ENCODE measurements at places on chromosomes 1 and 21. TPM values are rescaled to one million over a fixed set of nuclear protein-coding genes. Genes with fewer than 3 reads are reported as not detected.

KCNJ9 gene
- total RNA-seq, result not detected

DNA sequence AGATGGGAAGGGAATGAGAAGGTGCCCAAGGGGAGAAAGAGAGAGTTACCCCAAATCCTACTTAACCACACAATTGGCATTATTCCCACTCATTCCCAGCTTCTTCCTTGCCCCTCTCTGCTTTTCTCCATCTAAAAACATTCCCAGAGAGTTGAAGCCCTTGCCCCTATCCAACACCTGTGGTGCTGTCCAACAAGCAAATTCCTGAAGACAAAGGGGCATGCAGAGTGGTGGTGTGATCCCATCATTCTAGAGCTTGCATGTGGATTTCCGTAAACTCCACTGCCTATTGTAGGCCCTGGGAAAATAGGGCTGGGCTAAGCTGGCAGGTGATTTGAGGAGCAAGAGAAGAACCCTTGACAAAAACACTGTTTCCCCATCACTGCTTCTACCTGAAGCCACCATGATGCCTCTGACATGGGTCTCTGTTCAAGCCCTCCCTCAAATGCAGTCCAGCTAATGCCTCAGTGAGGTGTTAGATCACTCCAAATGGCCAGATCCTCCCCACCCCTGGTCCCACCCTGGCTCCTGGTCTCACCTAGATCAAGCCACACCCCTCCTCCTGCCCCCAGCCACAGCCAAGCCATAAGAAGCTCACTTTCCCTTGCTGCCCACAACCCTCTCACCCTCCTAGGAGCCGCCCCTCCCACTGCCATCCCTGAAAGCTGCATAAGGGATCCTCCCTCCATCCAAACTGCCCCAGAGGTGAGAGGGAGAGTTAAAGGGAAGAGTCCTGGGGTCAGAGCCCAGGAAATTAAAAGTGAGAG, 29.5 kb downstream of the SYT2 start:
- H3K4me1 ChIP-seq, result no peaks in the 10 kb centered on the region
- no peak overlapping the region for H3K27ac ChIP-seq
- H3K36me3 ChIP-seq, result no peaks in the 10 kb centered on the region
- H3K27me3 ChIP-seq, result peaks cover 29% of the 10 kb centered on the region
- no peak for DNase-seq

GSTM5 gene
- 0.17 TPM for total RNA-seq

HES5 gene
- not detected for total RNA-seq

DNA sequence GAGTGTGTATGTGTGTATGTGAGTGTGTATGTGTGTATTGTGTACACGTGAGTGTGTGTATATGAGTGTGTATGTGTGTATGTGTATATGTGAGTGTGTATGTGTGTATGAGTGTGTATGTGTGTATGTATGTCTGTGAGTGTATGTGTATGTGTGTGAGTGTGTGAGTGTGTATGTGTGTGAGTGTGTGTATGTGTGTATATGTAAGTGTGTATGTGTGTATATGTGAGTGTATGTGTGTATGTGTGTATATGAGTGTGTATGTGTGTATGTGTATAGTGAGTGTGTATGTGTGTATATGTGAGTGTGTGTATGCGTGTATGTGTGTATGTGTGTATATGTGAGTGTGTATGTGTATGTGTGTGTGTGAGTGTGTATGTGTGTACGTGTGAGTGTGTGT, 49.2 kb downstream of the GREM2 start:
- H3K4me1 ChIP-seq, result no peaks in the 10 kb centered on the region
- H3K36me3 ChIP-seq, result no peaks in the 10 kb centered on the region
- H3K4me3 ChIP-seq, result no peak overlapping the region
- H3K27me3 ChIP-seq, result no peaks in the 10 kb centered on the region

GRCh38 chr1:228155596-228156514, 6.1 kb downstream of the GJC2 start:
- H3K27ac ChIP-seq, result no peak overlapping the region
- no peaks in the 10 kb centered on the region for H3K27me3 ChIP-seq
- no peak overlapping the region for H3K4me3 ChIP-seq
- DNase-seq, result no peak
- H3K36me3 ChIP-seq, result no peaks in the 10 kb centered on the region

- no peak for DNase-seq
- no peak overlapping the region for H3K27ac ChIP-seq
- H3K36me3 ChIP-seq, result no peaks in the 10 kb centered on the region
- H3K4me1 ChIP-seq, result no peaks in the 10 kb centered on the region
- no peak overlapping the region for H3K4me3 ChIP-seq
- peaks cover 36% of the 10 kb centered on the region for H3K27me3 ChIP-seq
Observed at GRCh38 chr1:62316135-62316534, 3.1 kb downstream of the KANK4 start.

- DNase-seq, result no peak
- no peaks in the 10 kb centered on the region for H3K27me3 ChIP-seq
- H3K36me3 ChIP-seq, result no peaks in the 10 kb centered on the region
- H3K27ac ChIP-seq, result no peak overlapping the region
- no peak overlapping the region for H3K4me3 ChIP-seq
Observed at GRCh38 chr1:215459136-215459535, 108.0 kb upstream of the KCTD3 start.

- no peaks in the 10 kb centered on the region for H3K36me3 ChIP-seq
- H3K4me1 ChIP-seq, result no peaks in the 10 kb centered on the region
- no peak overlapping the region for H3K27ac ChIP-seq
- no peak overlapping the region for H3K4me3 ChIP-seq
Observed at GRCh38 chr1:116185161-116185701, 74.0 kb downstream of the MAB21L3 start.

DNA sequence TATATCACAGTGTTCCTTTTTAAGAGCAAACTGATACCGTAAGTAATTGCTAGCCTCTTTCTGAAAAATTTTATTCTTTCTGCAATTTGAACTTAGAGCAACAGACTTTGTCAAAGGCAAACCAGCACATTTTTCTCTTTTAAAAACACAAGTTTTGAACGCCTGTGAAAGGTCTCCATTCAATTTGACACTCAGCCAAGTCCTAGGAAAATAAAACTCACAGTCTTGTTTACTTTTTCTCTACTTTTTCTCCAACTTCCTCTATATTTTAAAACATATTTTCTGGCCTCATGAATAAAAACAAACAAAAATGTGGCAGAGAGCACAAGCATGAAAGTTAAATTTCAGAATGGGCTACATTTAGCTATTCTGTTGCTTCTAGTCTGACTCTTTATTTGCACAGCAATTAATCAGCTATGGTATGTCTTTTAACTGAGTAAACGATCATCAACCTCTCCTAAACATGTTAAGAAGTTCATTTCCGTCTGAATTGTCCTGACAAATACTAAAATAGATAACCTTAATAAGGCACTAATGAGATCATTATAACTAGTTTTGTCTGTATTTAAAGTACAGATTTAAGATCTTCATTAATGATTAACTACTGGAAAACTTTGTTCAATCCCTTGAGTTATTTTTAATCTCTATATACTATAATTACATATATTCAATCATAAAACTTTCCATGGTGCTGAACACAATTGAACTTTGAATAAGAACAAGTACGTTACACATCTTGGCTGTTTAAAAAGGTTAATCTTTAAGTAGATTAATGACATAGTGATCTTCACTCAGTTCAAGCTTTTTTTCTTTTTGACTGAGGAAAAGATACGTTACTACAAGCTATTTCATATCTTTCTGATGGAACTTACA, 550.6 kb downstream of the PTBP2 start:
- H3K36me3 ChIP-seq, result peaks cover 8% of the 10 kb centered on the region
- H3K4me1 ChIP-seq, result no peaks in the 10 kb centered on the region
- no peak overlapping the region for H3K27ac ChIP-seq
- H3K27me3 ChIP-seq, result no peaks in the 10 kb centered on the region

C8A gene
- not detected for total RNA-seq

DNA sequence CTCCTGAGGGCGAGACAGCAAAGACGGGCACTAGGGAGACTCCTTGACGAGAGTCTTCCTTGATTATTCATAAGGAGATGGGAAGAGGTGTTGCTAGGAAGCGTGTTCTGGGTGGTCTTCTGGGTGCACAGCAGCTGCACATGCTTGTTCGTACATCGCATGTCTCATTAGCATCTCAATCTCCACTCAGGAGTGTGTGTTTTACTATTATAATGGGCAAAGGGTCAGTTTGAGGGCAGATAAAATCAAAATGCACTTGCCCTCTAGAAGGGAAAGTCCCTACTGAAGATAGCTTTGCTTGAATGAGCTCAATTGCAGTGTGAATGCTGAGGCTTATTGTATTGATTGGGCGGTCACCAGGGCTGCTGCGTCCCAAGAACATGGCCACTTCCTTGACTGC, 50.2 kb upstream of the SCCPDH start:
- no peak overlapping the region for H3K27ac ChIP-seq
- H3K4me1 ChIP-seq, result no peaks in the 10 kb centered on the region
- H3K36me3 ChIP-seq, result peaks cover 19% of the 10 kb centered on the region
- H3K27me3 ChIP-seq, result no peaks in the 10 kb centered on the region

- no peak overlapping the region for H3K4me3 ChIP-seq
- no peak for DNase-seq
- H3K27me3 ChIP-seq, result peaks cover 4% of the 10 kb centered on the region
- H3K36me3 ChIP-seq, result no peaks in the 10 kb centered on the region
- no peaks in the 10 kb centered on the region for H3K4me1 ChIP-seq
Observed at GRCh38 chr1:88118176-88118845, 565.8 kb upstream of the PKN2 start.

ERICH3 gene
- total RNA-seq, result not detected

RHEX gene
- not detected for total RNA-seq

DNA sequence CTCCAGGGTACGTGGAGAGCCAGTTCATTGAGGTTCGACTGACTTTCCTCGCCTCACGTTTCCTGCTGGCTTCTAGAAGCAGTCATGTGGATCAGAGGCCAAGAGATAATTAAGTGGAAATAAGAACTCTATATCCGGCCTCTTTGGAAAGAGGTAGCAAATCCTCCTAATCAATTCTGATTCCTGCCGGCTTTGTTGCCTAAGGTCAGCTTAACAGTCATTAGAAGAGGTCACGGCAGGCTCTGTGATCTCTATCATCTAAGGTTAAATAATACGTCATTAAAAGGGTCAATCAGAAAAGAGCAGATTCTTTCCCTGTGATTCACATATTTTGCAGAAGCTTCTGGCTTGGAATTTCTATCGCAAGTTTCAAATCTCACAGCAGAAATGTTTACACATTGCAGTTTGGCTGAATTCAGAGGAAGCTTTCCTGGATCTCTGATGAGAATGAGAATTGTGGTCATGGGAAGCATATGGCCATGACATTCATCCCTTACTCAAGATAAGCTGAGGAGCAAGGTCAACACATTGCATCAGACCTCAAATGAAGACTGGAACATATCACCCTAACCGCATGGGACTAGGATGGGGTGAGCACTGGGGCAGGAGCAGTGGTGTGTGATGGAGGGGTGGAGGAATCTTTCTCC, 189.4 kb downstream of the PBX1 start:
- no peaks in the 10 kb centered on the region for H3K36me3 ChIP-seq
- no peaks in the 10 kb centered on the region for H3K4me1 ChIP-seq
- no peak for DNase-seq

MAP3K21 gene
- 0.87 TPM for total RNA-seq

Measured in activated CD4-positive, alpha-beta T cell treated with anti-CD3 and anti-CD28 coated beads, Interleukin-2, amount 10 ng/mL, durations not matched to agents 7 days and 5 days (primary cell).